ENCODE measurements at places on chromosomes 11 and 22.
A peak's percentile ranks its signal among the peaks of the same experiment; 100 is the strongest.

DNA sequence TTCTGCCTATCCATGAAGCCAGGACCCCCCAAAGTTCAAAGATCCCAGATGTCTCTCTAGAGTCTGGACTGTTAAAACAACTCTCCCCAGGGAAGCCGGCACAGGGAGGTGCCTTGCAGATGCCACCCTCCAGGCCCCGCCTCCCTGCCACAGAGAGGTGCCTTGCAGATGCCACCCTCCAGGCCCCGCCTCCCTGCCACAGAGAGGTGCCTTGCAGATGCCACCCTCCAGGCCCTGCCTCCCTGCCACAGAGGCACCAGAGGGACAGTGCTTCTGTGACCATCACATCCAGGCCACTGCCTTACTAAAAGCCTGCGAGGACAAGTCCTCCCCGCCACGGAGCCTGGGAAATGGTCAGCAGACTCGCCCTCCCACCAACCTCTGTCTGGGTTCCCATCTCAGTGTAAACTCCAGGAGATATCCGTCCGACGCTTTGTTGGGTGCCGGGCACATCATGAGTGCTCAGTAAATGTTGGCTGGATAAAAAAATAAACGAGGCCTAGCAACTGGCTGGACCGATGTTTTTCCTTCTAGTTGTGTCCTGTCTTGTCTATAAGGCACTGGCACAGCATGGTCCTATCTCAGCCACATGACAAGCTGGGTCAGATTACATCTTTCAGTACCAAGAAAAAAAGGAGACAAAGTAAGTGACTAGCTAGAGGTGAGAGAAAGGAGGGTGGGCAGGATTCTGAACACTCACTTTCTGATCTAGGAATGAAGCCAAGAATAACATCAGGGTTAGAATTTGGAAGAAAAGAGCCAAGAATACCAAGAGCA, 91.2 kb upstream of the CSNK2A3 start:
- DNase-seq, result no peak

GRCh38 chr11:37115963-37116362, 517.9 kb upstream of the RAG2 start:
- no peak for DNase-seq

DNA sequence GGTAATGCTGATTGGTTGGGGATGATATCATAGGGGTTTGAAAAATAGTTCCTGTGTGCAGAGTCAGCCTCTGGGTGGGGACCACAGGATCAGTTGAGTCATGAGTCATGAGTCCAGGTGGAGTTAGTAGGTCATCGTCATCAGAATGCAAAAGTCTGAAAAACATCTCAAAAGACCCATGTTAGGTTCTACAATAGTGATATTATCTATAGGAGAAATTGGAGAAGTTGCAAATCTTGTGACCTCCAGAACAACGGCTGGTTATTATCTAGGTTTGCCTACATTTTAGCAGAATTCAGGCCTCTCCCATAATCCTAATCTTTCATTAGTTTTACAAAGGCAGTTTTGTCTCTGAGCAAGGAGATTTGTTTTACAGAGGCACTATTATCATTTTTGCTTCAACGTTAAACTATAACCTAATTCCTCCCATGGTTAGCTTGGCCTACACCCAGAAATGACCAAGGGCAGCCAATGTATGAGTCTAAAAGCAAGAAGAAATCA, 38.9 kb downstream of the MS4A2 start:
- DNase-seq, result no peak

GRCh38 chr11:58796333-58796732, 48.2 kb downstream of the GLYATL2 start:
- DNase-seq, result no peak

DNA sequence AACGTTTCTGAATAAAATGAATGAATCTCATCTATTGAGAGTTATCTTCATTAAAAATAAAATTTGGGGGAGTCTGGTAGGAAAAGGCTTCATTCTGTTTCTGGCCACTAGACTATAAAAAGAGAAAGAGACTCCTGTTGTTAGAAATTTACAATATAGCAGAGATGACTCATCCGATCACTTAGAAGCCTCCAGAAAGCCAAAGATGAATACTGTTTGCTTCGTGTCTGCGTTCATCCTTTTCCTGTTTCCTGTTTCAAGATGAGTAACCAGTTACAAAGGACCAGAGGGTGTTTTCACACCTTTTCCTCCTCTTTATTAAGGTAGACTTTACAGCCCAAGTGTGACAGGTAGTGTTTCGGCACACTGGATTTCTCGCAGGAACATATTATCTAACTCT, 1120.7 kb downstream of the LRRC4C start:
- DNase-seq, result no peak

DNA sequence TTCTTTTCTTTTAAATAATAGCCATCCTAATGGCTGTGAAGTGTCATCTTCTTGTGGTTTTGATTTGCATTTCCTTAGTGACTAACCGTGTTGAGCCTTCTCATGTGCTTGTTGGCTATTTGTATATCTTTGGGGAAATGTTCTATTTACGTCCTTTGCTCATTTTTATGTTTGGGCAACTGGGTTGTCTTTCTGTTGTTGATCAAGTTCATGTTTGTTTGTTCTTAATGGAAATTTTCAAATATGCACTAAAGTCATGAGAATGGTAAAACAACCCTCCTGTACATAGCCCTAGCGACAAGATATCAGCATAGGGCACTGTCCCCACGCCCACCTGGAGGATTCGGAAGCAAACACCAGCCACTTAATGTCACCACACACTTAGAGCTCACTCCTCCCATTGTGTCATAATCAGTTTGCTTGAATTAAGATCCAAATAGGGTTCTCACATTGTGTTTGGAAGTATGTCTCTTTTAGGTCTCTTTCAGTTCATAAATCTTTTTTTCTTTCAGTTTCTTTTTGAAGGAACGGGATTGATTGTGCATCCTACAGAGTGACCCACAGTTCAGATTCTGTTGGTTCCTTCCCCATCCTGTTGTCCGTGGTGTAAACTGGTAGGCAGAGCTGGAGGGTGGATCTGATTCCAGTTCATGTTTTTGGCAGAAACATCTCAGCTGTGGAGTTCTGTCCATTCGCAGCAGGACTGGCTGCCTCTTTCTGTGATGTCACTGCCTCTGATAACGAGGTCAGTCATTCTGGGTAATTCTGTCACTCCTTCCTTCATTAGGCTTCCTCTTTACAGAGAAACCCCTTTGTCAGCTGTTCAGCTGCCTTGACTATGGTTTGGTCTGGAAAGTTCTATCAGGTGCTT, 26.4 kb upstream of the ADORA2A start:
- DNase-seq, result peak; percentile 25
